ENCODE measurements at places on chromosomes 13 and 19.
A peak's percentile ranks its signal among the peaks of the same experiment; 100 is the strongest.

- DNase-seq = no peak
These were observed 115.4 kb upstream of the USP29 start for GRCh38 chr19:57004418-57004817.

- DNase-seq = no peak
These were observed 13.4 kb upstream of the TUBGCP3 start for GRCh38 chr13:112601371-112601770.

- DNase-seq = no peak
These were observed 888 bp downstream of the NOTCH3 start for GRCh38 chr19:15199661-15200552.

DNA sequence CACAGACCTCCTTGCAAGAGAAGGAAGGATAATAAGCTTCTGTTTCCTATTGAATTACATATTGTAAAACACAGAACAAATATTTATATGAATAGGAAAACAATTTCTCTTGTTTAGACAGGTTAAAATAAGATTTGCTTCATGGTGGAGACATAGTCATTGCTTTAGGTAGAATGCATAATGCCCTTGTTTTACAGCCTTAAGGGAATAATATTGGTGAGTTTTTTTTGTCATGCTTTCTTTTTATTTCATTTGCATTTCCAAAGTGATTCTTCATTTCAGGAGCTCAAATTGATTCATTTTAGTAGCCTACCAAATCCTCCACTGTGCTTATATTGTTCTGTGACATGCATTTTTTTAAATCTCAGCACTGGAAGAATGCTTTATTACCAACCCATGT, 690.7 kb downstream of the OLFM4 start:
- no peak for DNase-seq

DNA sequence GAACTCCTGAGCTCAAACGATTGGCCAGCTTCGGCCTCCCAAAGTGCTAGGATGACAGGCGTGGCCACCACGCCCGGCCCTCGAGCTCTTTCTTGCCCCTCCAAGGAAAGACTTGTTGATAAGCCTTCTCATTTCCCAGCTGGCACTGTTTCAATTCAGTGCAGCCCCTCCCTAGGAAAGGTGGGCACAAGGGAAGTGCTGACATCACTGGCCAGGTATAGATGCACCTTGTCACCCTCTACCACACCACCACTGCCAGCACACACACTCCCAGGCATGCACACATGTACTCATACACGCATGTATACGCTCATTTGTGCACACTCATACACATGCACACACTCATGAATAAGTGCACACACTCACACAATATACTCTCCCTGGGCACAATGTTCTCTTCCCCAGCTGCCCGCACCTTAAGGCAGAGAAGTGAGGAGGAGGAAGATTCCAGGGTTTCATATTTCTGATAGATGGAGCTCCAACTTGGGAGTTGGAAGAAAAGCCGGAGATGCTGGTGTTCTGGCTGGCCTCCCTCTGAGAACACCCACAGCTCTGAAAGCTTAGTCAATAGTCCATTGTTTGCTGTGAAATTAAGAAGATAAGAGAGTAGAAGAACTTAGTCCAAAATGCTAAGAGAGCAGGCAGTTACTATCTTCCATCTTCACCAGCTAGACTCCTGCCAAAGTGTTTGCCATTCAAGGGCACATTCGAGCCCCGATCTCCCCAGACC, 196.7 kb downstream of the FOXO1 start:
- DNase-seq = no peak

DNA sequence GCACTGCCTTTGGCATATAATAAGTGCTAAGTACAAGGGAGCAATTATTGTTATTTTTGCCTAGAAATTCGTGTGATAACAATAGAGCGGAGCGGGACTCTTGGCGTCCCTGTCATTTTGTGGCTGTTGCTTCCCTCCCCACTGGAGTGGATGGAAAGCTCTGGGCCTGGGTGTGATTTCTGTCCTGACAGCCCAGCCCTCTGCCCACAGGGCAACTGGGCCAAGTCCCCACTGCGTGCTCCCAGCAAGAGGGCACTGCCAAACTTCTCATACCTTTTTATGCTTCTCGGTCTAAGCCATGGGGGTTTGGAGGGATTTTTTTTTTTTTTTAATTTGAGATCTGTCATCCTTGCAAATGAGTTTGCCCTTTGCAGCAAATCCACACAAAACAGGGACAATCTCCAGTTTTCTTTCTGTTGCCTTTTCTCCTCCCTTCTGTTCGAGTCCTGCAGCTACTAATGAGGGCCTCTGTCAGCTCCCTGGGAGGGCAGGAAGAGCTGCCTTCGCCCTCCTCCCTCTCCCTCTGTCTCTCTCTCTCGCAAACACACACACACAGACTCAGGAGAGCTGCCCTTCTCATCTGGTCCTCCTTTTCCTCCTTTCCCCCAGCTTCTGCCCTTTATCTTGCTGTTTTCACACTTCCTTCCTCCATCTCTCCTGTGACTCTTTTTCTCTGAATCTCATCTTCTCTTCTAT, 103.9 kb downstream of the DNAJC15 start:
- no peak for DNase-seq

- DNase-seq = peak; percentile 88
These were observed 83.5 kb upstream of the FNDC3A start for GRCh38 chr13:48892053-48892687.

DNA sequence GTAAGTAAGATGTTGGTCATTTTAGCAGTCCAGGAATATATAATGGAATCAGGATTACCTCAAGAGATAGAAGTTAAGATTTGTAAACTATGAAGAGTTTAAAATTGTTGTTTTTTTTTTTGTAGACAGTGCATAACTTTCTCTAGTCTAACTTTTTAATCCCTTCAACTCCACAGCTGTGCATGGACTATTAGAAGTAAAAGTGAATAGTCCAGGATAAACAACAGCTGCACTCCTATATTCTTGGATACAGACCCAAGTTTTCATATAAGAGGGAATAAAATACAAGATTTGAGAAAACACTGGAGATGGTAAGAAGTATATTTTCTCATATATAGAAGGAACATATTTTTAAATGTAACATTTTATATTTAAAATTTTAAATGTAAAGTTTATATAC, 1509.9 kb downstream of the SLITRK5 start:
- no peak for DNase-seq

DNA sequence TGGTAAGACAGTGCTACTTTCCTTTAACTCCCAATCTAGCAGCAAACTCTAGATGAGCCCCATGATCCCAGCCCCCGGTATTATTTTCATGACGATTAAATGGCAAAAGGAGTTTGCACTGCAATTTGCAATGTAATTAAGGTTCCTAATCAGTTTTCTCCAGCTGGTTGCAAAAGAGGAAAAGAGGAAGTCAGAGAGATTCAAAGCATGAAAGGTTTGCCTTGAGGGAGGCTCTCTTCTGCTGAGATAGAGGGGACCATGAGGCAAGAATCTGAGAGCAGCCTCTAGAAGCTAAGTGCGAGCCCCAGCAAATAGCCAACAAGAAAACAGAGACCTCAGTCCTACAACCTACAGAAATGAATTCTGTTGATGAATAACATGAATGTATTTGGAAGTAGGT, 527.1 kb downstream of the UQCRFS1 start:
- DNase-seq = no peak

- DNase-seq = no peak
These were observed 38.2 kb upstream of the CEACAM21 start for GRCh38 chr19:41537789-41538188.

DNA sequence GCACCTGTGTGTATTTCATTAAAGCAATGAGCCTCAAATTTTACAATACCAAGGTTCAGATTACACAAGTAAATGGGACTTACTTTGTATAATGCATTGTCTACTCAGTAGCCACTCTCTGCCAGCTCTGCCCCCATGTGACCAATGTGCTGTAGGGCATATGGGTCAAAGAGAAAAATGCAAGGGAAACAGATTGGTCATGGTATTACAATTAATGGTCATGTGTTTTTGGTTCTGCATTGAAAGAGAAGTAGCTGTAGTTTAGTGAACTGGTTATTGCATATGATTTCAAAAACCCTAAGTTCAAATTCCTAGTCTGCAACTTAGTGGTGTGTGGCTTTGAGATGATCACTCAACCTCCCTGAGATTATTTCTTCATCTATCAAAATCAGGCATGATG, 545.4 kb downstream of the SUCLA2 start:
- DNase-seq = no peak

DNA sequence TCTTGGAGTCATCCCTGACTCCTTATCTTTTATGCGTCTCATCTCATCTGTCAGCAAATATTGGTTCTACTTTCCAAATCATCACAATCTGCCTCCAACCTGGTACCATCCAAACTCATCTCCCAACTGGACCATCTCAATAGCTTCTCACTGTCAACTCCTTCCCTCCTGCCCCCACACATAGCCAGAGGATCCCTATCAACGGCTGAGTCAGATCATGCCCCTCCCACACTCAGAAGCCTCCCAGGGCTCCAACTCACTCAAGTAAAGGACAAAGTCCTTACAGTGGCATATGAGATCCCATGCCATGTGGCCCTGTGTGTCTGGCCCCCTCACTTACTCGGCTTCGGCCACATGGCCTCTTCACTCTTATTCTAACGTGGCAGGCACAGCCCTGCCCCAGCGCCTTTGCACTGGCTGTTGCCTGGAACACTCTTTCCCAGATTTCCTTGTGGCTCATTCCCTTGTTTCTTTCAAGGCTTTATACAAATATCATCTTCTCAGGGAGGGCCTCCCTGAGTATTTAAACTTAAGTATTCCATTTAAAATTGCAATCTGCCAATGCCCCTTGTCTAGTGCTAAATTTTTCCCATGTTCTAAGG, 4.3 kb downstream of the SPRED3 start:
- DNase-seq = no peak

DNA sequence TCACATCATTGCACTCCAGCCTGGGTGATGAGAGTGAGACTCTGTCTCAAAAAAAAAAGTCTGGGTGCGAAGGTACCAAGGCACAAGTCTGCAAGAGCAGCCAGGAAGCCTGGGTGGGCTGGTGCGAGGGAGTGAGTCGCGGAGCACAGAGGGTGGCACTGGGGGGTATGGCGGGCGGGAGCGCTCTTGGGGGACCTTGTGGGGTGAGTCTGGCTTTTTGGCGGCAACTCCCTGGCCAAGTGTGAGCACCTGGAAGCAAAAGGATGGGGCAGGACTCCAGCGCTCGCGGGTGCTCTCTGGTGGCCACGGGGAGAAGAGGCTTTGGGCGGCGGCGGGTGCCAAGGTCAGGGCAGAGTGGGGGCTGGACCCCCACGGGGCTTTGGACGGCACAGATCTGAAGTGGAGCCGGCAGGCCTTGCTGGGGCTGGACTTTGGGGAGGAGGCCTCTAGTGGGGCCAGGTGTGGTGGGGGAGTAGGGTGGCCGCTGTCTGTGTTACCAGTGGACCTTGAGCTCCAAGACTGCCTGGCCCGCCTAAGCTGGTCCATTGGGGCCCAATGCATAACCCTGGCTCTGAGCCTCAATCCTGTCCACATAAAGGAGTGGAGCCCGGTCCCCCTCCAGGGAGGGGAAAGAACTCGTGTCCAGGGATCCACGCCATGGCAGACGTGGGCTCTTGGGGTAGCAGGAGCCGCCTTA, 1.6 kb downstream of the P2RY11 start:
- DNase-seq = no peak

DNA sequence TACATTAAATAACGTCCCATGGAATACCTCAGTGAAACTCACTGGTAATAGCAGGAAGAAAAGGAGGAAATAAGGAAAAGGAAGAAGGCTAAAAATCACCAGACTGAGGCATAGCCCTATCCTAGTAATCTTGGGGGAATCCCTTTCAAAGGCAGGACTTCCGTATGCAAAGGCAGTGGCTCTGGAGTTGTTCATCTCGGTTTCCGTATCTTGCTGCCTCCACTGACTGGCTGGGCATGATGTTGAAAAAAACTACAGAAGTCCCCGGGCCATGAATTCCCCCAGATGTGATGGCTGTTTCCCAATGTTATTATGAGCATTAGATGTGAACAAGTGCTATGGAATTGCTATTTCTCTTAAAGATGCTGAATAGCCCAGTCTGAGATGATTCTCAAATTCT, 5.5 kb downstream of the FPR2 start:
- no peak for DNase-seq

DNA sequence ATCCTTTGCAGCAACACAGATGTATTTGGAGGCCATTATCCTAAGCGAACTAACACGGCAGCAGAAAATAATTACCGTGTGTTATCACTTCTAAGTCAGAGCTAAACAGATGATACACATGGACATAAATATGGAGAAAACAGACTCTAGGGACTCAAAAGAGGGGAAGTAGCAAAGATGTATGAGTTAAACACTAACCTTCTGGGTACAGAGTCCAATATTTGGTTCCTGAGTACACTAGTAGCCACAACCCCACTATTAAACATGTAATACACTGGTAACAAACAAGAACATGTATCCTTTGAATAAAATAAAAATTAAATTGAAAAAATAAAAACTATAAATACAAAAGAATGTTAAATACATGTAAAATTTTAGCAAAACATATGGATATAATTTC, 118.0 kb upstream of the SLITRK5 start:
- no peak for DNase-seq

DNA sequence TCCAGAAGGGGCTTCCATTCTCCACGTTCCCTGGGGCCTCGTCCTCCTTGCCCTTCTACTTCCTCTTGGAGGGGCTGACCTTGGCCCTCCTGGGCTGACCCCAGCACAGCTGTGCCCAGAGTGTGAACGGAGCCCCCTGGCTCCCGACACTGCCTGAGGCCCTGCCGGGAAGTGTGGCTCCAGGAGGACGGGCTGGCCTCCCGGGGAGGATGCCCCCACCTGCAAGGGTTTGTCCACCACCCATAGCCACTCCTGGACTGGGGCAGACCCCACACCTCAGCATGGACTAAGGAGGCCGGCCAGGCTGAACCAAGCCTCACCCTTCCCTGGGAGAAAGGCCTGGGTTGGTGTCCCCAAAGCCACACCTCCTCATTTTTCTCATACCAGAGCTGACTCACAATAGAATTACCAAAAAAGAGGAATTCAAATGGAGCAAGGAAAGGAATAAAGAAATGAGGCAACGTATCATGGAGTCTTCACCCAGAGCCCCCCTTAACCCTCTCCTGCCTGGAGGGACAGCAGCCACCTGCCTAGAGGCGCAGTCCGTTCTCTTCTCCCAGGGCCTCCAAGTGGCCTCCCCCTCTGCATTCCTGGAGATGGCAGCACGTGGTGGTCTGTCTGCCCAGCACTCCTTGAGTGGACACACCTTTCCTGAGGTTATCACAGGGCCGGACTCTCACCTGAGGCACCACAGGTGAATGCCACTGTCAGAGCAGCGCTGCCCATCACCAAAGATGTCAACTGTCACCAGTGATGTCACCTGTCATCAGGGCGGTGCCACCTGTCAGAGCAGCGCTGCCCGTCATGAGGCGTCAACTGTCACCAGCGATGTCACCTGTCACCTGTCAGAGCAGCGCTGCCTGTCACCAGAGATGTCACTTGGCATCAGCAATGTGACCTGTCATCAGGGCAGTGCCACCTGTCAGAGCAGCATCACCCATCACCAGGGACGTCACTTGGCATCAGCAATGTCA, 3.1 kb upstream of the C13orf46 start:
- no peak for DNase-seq

GRCh38 chr19:18900700-18901481, 4.9 kb upstream of the CERS1 start:
- DNase-seq = no peak

Measured in epithelial cell of prostate (primary cell).